ENCODE measurements at places on chromosomes 4 and X. TPM values are rescaled to one million over a fixed set of nuclear protein-coding genes. Genes with fewer than 3 reads are reported as not detected.

DNA sequence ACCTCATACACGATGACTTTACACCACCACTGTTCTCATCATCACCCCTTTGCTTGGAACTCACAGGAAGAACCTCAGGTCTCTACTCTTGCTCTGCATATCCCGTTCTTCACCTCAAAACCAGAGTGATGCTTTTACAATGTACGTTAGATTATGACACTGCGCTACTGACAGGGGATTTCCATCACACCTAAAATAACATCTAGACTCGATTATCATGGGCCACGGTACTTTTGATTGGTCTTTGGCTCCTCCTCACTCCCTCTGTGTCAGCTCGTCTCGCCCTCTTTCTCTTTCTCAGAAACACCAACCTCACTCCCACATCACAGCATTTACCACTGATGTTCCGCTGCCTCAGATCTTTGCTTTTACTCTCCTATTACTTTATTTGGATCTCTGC is 172.4 kb downstream of the TLL1 start:
- DNase-seq = no peak

DNA sequence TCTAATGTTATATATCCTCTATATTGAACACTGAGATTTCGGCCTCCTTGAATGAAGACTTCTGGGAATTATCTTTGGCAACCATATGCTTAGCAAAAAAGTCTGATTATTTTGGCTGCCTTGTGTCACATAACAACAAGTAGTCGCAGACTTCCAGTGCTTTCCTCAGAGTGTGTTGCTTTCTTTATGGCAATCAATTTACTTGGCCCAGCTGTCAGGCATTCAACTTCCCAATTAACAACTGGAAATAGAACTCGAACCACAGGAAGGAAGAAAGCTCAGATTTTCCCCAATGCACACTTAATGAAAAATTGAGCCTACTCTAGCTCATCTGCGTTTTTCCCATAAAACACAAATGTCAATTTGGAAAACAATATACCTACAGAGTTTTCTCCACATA is 71.6 kb downstream of the ZNF827 start:
- DNase-seq = no peak

- peak; percentile 65 for DNase-seq
Measured at GRCh38 chr4:102501447-102501696, 213 bp downstream of the NFKB1 start.

DNA sequence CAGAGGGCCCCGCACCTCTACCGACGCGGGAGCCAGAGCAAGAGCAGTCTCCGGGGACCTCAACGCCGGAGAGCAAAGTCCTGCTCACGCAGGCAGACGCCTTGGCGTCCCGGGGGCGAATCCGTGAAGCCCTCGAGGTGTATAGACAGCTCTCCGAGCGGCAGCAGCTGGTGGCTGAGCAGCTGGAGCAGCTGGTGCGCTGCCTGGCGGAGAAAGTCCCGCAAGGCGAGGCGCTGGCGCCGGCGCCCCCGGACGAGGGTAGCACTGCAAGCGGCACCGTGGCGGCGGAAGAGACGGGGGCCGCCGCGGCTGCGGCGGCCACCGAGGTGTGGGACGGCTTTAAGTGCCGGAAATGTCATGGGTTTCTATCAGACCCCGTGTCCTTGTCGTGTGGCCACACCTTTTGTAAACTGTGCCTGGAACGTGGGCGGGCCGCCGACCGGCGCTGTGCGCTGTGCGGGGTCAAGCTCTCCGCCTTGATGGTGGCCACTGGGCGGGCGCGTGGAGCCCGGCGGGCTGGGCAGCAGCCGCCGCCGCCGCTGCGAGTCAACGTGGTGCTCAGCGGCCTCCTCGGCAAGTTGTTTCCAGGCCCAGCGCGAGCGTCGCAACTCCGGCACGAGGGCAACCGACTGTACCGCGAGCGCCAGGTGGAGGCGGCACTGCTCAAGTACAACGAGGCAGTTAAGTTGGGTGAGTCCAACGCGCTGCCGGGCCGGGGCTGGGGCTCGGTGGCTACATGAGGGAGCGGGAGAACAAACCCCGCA is 672 bp downstream of the LONRF3 start:
- DNase-seq = peak; percentile 39

Gene FGFBP2
- not detected for total RNA-seq

Gene KLF8
- 13.9 TPM for total RNA-seq

- DNase-seq = no peak
Measured at GRCh38 chrX:136405126-136405525, 82.6 kb upstream of the BRS3 start.

Gene GLRA2
- total RNA-seq = not detected

DNA sequence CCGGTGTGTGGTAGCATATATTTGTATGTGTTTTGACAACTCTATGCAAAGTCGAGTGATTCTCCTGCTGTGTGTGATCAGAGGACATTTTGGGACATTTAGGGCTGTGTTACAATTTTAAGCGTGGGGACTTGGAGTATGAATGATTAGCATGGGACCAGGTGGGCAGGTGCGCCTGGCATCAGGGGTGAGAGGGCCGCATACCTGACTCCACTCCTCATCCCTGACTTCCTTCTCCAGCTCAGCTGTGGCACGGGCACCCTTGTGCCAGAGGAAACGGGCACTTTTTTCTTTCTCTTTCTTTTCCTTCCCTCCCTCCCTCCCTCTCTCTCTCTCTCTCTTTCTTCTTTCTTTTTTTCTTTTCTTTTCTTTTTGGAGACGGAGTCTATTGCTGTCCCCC is 15.7 kb upstream of the PLCXD1 start:
- no peak for DNase-seq

Gene ZFP92
- 0.49 TPM for total RNA-seq

DNA sequence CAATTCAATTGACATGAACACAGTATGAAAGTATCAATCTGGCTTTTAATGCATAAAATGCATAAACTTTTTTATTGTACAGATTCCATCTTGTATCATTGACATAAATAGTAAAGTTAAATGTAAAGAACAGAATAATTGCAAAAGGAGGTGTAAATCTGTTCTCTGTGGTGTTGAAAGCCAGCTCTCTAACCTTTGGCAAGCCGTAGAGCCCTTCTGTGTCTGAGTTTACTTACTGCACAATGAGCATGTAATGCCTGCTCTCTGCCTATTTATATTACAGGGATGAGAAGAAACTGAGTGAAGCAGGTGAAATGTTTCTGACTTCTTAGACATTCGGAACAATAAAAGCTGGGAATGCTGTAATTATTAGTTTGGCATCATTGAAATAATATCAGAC is 389.3 kb upstream of the EPHA5 start:
- no peak for DNase-seq

DNA sequence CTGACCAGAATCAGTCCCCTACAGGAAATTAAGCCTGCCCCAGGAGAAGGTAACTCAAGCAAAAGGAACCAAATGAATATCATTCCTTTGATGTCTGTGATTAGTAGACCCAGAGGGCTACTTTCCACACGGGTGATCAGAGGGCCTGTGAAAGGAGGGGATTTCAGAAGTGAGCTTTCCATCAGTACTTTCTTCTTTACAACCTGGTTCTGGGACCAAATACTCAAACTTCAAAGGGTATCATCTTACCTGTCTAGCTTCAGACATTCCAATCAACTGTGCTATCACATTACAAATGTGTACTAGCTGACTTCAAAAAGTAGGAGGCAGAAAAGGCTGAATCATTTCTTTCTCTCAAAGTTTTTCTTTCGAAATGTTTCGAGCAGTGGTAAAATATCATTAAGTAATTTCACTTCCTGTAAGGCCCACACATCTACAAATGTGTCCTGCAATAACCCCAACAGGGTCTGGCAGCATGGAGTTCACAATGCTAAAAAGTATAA is 23.9 kb downstream of the ACSL4 start:
- DNase-seq = no peak

- no peak for DNase-seq
Measured at GRCh38 chr4:136750897-136751296, 781.4 kb downstream of the PCDH18 start.

- DNase-seq = no peak
Measured at GRCh38 chrX:134469486-134469885, 9.5 kb downstream of the HPRT1 start.

GRCh38 chr4:188029114-188029513 is 33.5 kb downstream of the ZFP42 start:
- no peak for DNase-seq

DNA sequence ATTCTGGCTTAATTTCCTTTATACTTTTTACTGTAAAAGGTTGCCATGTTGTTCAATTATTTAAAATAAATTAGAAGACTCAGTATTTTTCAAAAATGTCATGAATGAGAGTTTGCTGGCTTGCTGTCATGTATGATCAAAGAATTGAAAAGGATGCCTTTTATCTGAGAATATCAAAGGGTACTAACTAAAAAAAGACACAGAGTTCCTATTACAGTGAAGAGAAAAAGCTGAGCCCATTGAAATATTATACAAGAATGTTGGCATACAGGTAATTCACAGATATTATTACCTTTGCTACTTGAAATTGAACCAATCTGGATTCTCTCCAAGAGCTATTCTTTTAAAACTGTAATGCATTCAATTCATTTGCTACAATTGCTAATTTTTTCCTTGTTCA is 200.0 kb downstream of the PPP3CA start:
- no peak for DNase-seq

GRCh38 chr4:25060241-25060962 is 29.7 kb upstream of the LGI2 start:
- DNase-seq = no peak

Gene CCDC120
- 22.5 TPM for total RNA-seq

- peak; percentile 29 for DNase-seq
Measured at GRCh38 chr4:38529189-38530115, 134.5 kb upstream of the KLF3 start.

DNA sequence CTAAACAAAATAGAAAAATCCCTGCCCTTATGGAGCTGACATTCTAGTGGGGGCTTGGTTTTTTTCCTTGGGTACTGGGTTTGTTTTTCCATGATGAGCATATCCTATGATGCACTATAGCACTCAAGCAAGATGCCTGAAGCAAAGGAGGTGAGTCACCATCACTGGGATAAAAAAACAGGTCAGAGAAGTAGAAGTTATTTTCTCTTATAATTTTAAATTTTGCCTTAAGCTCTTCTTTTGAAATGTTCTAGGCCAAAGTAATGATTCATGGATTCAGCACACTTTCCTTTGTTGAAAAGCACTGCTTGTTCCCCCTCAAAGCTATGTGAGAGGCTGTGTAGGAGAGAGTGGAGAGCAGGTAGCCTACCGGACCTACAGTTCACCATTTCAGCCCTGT is 15.2 kb upstream of the CXCL2 start:
- DNase-seq = no peak

DNA sequence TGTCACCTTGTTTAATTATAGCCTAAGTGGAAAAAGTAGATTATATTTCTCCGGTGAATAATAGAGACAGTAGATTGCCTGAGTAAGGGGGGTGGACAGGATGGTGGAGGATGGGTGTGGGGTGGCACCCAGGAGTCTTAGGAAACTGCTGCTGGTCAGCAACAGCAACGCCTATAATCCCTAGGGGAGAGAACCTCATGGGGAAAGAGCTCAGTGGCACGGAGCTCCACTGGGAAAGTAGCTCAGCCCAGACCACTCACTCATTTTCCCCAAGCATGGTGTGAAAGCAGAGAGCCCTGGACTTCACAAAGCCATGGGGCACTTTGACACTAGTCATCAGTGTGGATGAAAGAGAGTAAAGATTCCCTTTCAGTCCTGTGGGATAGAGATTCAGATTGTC is 31.1 kb downstream of the METTL14 start:
- DNase-seq = no peak

GRCh38 chr4:6200922-6201362 is 593 bp upstream of the JAKMIP1 start:
- DNase-seq = no peak

GRCh38 chr4:69147334-69147733 is 51.1 kb downstream of the UGT2B7 start:
- no peak for DNase-seq

DNA sequence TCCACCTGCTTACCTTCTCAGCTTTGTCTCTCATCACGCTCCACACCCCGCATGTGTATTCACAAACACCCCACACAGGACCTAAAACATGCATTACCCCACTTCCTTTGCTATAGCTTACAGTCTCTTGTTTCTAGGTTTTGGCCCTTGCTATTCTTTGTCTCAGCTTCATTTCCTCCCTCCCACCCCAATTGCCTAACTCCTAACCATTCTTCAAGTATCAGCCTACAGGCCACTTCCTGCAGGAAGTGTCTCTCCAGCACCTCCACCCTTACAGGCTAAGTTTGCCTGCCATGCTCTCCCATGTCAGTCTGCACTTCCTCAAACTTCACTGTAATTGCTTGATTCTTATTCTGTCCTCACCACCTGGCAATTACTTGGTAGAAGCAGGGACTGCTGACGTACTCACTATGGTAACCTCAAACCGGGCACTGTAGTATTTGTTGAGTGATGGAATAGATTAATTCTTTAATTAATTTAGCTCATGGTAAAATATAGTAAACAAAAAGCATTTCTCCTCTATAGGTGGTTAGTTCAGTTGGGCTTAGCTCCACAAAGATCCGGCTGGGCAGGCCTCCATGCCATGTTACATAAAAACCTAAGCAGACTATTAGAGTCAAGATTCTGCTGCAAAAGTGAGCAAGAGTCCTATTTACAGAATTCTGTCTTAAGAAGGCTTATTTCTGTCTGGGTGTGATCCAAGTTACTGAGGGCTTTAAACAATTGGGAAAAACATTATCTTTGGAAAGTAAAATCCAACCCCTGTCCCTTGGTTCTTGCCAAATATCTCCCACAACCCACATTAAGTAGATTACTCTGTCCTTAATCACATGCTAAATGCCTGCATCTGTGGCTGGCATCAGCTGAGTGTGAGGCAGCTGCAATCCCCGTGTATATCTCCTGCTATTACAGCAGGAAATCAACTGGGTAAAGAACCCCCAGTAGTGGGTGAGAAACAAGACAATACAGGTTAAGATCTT is 124.7 kb upstream of the CPEB2 start:
- peak; percentile 25 for DNase-seq

Gene ARR3
- total RNA-seq = not detected

Gene TRMT2B
- 12.2 TPM for total RNA-seq

Gene ZNF141
- total RNA-seq = 17.0 TPM

Measured in endothelial cell (in vitro differentiated cells).